ENCODE measurements at places on chromosomes 1 and 21.

GRCh38 chr1:228900886-228901392 is 165.7 kb downstream of the RHOU start:
- no peak for DNase-seq

- DNase-seq = no peak
These were observed 3.7 kb downstream of the ATP1B1 start for GRCh38 chr1:169110236-169110635.

DNA sequence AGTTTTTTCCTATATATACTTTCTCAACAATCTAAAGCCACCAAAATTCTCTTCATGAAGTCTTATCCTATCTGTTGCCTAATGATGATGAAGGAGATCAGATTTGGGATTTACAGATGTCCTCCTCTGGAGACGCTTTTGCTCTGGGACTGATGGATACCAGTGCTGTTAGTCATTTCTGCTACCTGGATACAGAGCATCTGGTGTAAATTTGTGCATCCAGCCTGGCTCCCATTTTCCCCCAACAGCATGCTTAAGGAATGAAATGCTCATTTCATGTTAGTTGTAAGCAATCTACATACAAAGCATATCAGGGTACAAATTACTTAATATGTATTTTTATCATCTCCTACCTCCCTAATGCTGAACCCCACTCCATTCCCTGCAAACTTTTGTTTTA is 57.7 kb downstream of the HNRNPR start:
- DNase-seq = no peak

GRCh38 chr1:226210571-226211176 is 12.8 kb upstream of the MIXL1 start:
- DNase-seq = no peak

DNA sequence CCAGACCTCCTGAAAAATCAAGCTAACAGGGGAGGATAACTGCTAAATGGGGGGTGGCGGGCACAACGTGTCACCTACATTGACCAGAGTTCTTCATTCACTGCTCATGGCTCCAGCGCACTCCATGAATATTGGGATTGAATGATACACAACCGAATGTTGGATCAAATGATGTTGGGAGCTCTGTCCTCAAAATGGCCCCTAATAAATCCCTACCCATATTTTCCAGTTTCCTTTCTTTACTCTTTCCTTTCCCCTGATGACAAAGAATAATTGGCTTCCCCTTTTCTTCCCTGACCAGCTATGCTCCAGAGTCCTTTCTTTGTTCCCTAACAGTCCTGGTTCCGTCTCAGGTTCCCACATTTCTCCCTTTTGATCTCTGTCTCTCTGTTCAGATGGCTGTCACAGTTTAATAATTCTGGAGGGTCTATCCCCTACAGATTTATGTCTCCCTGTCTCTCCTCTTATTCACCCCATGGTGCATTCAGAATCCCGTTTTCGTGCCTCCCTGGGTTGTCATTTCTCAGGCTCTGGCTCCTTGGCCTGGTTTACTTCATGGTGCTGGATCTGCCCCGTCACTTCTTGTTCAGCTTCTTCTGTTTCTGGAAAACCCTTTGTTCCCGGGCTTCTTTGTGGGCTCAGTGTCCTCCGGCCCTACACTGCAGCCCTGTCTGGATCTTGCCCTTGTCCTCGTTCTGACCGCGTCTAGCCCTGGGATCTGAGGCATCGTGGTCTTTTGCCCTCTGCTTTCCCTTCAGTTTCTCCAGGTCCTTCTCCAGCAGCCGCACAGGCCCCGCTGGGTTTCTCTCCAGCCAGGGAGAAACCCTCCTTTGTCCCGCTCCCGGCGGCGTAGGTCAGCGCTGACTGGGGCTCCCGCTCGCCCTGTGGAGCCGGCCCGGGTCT is 78.3 kb downstream of the NDUFS5 start:
- DNase-seq = no peak

GRCh38 chr1:175078629-175079028 is 11.0 kb downstream of the TNN start:
- DNase-seq = no peak

DNA sequence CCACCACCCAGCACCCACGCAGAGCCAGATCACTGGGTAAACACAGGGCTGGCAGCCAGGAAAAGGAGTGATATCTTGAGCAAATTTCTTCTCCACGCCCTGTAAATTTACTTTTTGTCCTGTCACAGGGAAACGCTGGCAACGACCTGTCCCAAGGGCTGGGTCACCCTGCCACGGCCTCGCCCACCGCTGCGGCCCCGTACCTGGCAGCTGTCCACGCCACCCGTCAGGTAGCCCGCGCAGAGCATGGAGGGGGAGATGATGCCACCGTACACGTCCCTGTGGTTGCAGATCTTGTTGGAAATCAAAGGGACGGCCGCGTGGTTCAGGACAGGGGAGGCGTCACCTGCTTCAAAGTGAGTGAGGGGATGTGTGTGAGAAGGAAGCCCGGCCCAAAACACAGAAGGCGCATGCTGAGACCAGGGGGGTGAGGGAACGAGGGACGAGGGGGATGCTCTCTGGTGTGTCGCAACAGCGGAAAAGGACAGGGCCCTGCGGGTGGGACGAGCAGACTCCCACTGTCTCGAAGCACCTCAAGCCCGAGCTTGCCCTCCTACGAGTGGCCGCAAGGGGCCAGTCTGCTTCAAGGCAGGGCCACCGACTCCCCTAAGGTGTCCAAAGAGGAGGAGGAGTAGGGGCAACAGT is 10.1 kb upstream of the TFF1 start:
- DNase-seq = no peak

- DNase-seq = no peak
These were observed 180.2 kb downstream of the NR5A2 start for GRCh38 chr1:200207711-200208126.

- peak; percentile 14 for DNase-seq
These were observed 509 bp downstream of the GDAP2 start for GRCh38 chr1:117928881-117929342.

- DNase-seq = no peak
These were observed 11.3 kb downstream of the FAM20B start for GRCh38 chr1:179036844-179037465.

- DNase-seq = no peak
These were observed 1.0 kb upstream of the KRTAP13-3 start for GRCh38 chr21:30426731-30427130.

GRCh38 chr1:177872308-177872900 is 97.5 kb downstream of the SEC16B start:
- DNase-seq = no peak

- DNase-seq = no peak
These were observed 632.0 kb downstream of the SMYD3 start for GRCh38 chr1:245874942-245875580.

DNA sequence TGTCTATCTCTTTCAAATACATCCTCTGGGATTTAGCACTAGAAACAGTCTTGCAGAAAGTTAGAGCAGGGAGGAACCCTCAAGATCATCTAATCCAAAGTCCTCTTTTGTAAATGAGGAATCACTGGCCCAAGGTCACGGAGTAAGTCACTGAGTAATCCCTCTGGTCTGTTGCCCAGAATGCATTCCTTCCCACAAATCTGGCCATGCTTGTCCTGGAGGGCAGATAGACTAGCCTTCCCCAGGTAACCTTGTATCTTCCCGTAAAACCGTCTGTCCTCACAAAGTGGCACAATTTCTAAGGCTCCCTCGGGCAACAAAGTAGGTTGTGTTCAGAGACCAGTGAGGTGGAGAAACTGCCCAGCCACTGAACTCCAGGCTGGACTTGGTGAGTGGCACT is 46.2 kb downstream of the DDR2 start:
- no peak for DNase-seq

DNA sequence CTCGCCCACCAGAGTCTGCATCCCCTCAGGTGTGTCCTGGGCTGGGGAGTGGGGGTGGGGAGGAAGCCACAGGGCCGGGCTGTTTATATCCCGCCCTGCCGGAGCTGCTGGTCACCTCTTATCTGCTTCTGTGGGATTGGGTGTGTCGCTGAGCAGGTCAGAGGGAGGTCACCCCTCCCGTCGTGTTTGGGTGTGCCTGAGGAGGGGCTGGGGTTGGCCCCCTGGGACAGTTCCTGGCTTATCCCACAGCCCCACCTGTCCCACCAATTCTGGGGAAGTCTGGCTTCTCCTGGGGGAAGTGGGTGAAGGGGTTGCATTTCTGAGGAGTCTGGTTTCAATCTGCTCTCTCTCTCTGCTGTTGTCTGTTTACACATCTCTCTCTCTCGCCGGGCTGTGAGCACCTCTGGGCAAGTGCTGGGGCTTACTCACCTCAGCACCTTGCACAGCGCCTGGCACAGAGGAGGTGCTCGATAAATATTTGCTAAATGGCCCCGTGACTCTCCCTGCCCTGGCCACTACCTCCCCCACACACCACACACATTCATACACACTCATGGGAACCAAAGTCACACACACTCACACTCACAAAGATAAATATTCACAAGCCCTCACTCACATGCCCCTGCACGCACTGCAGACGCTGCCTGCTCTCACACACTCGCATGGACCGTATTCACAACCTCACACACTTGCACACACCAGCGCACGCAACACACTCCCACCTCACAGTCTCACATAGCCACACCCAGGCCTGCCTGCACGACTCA is 8.3 kb downstream of the ELF3 start:
- DNase-seq = no peak

DNA sequence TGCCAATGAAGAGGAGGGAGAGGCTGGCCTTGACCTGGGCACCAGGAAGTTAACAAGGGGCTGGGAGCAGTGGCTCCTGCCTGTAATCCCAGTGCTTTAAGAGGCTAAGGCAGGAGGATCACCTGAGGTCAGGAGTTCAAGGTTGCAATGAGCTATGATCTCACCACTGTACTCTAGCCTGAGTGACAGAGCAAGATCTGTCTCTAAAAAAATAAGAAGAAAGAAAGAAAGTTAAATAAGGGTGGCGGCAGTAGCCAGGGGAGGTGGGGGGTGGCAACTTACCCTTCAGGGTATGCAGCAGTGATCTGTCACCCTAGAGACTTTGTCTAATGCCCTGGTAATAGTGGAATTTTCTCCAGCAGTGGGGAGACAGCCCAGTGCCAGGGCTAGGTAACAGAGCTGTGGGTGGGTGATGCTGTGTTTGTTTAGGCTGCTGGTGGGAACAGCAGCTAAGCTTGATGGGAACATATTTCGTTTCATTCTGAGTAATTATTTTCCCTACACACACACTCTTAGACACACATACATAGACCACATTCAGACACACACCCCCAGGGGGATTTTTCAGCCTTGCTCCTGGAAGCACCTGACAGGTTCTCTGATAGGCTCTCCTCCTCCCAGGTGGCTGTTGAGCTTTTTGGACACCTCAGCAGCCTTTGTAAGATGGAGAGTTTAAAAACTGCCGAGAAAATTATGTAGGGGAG is 11.3 kb upstream of the SYT6 start:
- no peak for DNase-seq

DNA sequence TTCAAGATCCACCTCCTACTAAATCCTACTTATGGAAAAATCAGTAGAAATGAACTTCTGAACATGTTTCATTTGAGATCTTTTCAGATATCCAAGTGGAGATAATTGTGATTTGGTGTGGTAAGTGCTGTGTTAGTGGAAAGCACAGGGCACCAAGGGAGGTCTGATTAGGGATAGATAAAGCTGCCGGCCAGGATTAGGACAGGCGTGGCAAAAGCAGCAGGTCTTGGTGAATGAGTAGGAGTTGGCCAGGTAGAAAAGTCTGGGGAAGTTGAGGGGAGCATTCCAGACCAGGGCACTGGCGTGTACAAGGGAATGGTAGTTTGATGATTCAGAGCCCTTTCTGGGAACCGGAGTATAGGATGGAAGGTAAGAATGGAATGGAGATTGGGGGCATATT is 47.8 kb downstream of the AZIN2 start:
- no peak for DNase-seq

GRCh38 chr1:246705368-246705767 is 18.8 kb upstream of the SCCPDH start:
- DNase-seq = no peak

GRCh38 chr1:59116920-59117542 is 179.9 kb upstream of the FGGY start:
- DNase-seq = no peak

DNA sequence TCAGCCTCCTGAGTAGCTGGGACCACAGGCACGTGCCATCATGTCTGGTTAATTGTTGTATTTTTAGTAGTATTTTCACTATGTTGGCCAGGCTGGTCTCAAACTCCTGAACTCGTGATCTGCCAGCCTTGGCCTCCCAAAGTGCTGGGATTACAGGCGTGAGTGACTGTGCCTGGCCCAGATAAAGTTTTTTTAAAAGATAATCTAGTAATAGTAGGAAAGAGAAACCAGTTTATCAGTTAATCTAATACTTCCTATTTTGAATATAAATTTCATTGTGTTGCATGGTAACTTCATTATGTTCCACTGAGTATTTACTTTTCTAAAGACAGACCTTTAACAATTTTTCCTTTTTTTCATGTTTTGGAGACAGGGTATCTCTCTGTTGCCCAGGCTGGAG is 10.0 kb downstream of the RABGAP1L start:
- no peak for DNase-seq

- DNase-seq = no peak
These were observed 54.0 kb upstream of the JUN start for GRCh38 chr1:58837886-58838285.

Measured in activated T-helper 1 cell treated with anti-CD3 and anti-CD28 coated beads, Interleukin-2, amount 50 U/mL, for 16 hours (primary cell).